ENCODE measurements at places on chromosomes 1 and 21. TPM values are rescaled to one million over a fixed set of nuclear protein-coding genes. Genes with fewer than 3 reads are reported as not detected.
A peak's percentile ranks its signal among the peaks of the same experiment; 100 is the strongest.

- no peak for DNase-seq
These were observed 356.0 kb downstream of the HHAT start for GRCh38 chr1:210684466-210685294.

GRCh38 chr1:72282271-72283021, at the start of gene NEGR1:
TSS of gene NEGR1 (minus strand) at chr1:72282539.
- DNase-seq: peak; percentile 92

GRCh38 chr21:31220575-31220974, 123.5 kb downstream of the TIAM1 start:
- DNase-seq: peak; percentile 19

- no peak for DNase-seq
These were observed 163.4 kb upstream of the CD34 start for GRCh38 chr1:208074353-208074752.

DNA sequence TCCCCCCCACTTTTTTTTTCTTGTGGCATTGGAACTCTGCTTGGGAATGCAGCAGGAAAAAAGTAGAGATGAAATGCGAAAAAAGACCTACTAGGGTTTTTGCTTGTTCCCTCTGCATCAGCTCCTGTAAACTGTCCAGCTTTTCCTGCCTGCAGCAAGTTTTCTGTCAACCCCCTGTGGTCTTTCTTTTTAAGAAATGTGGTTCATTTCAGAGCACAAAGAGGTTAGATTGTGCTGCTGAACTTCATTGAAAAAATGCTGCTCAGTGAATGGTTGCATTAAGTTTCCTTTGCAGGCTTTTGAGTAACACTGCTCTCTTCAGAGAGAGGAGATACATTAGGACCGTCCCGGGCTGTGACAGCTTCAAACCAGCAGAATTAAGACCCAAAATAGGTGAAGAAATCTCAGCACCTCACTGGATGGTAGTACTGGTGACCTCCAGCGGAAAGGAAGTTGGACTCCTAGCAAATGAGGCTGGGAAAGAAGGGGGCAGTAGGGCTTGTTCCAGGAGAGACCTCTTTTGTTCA, 80.7 kb downstream of the NDUFS5 start:
- DNase-seq: no peak

GRCh38 chr1:221667504-221667903, 74.4 kb downstream of the DUSP10 start:
- DNase-seq: peak; percentile 45

DNA sequence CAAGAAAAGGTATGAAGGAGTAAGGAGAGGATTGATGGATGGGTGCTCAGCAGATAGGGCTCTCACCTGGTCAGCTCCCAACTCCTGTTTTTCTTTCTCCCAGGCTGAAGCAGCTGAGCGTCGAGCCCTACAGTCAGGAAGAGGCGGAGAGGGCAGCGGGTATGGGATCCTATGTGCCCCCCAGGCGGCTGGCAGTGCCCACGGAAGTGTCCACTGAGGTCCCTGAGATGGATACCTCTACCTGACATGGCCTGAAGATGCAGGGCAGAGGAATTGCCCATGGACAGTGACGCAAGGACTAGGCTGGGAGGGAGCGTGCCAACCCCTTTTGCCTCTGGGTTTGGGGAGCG, 739 bp downstream of the ZNF593 start:
- no peak for DNase-seq

DNA sequence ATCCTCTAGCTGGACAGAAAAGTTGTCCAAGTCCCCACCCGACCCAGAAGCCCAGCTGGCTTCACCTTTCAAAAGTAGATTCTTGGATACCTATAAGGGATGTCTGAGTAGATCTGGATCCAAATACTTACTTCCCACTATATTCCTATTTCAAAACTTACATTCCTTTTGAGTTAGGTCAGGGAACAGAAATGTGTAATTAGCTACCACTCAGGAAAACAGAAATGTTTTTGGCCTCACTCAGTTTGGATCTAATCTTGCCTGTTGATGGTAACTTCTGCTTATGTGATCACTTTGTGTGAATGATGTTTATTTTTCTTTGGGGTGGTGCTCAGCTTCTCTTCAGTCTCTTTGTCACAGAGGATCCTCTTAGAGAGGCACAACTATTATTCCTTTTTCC, 814.4 kb upstream of the RGS18 start:
- DNase-seq: no peak

- DNase-seq: no peak
These were observed 45.5 kb downstream of the TOR1AIP2 start for GRCh38 chr1:179831852-179832699.

DNA sequence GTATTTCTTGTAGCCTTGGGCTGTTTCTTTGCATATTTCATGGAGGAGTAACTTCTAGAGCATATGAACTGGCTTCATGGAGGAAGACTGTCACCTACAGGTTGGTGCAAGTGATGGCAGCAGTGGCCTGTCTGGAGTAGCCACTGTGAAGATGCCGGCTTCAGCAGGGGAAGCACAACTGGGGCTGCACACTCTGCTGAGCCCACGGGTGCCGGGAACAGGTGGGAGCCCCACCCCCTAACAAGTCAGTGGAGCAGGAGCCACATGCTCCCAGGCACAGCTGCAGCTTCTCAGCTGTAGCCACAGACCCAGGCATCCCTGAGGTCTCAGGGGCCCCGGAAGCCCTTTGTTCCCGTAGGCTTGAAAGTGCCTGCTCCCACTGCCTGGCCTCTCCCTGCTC, 43.2 kb upstream of the C1orf185 start:
- DNase-seq: no peak

GRCh38 chr1:192118881-192119405, 39.3 kb upstream of the RGS18 start:
- no peak for DNase-seq

Gene SPATA45
- 0.96 TPM for total RNA-seq

Gene VWA5B1
- 0.24 TPM for total RNA-seq

Gene RAB13
- 39.6 TPM for total RNA-seq

Gene RGS13
- total RNA-seq: 4.4 TPM
